ENCODE measurements at places on chromosomes 4 and X.

GRCh38 chrX:108399418-108400165 lies 38.6 kb downstream of the COL4A6 start:
- no peak for DNase-seq

GRCh38 chrX:103716962-103717361 lies 6.3 kb downstream of the TMEM31 start:
- no peak for DNase-seq

GRCh38 chr4:36917413-36917812 lies 327.1 kb upstream of the NWD2 start:
- no peak for DNase-seq

- no peak for DNase-seq
These were observed 187.3 kb upstream of the FAM241A start for GRCh38 chr4:111957997-111958396.

DNA sequence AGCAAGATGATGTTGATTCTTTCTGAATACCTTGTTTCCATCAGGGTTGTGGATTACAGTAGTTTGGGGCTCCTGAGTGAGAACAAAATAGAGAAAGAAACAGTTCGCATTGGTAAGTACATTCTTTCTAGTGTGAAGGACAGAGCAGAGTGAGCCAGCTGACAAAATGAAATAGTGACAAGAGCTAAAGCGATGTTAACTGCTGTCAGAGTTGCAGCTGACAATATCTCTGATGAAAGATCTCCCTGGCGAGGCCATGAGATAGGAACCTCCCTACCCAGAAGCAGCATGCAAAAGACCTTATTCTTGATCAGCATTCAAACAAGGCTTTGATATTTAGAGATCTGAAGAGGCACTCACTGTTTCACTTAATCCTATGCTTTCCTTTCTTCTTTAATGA lies 258.6 kb downstream of the CAMK2D start:
- no peak for DNase-seq

DNA sequence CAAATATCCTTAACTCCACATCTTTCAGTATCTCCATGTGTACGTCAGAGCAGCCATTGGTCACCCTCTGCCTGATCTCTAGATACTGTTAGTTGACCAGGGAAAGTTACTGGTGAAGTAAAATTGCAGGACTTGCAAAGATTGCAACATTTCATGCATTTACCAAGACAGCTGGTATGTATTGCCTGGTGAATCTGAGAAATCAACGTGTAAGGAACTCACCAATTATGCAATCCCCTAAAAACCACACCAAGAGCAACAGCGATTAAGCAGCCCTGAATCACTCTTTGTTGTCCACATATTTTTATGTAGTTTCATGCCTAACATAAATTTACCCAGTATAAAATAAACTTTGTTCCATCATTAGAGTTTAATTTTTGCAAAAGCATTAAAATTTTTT lies 271.2 kb downstream of the NLGN4X start:
- DNase-seq, result no peak

DNA sequence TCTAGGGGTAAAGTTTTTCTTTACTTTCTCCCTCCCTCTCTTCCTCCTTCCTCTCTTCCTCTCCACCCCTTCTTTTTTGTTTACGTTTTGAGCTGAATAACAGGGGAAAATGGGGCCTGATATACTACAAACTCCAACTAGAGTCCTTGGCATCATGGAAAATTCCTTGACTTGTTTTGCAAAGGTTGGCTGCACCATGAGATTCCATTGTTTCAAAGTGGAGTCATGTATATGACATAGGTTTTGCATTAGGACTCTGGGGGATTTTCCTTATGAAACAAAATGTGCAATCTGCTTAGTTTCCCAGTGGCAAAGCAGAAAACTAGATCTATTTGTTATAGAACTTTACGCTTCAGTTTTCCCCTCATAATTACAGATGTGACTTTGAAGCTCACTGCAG lies 233.5 kb upstream of the PGRMC2 start:
- no peak for DNase-seq

DNA sequence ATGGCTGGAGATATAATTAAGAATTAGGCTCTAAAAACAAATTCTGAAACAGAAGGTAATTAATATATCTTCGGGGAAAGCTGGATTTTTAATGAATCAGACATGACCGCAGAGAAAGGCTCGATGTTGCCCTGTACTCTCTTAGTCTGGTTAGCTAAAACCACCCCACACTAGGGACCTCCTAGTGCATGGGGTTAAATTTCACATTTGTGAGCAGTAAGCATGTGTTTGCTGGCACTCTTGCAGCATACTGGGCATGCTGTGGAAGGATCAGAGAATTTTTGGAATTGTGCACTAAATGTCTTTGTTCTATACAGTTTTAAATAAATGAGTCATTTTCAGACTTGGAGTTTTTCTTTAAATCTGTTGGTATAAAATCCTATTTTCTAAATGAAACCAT lies 475.6 kb upstream of the FTHL17 start:
- DNase-seq, result no peak

- no peak for DNase-seq
These were observed 37.5 kb upstream of the MAOA start for GRCh38 chrX:43618366-43619205.

- DNase-seq, result no peak
These were observed 32.2 kb downstream of the NFXL1 start for GRCh38 chr4:47882228-47882627.

DNA sequence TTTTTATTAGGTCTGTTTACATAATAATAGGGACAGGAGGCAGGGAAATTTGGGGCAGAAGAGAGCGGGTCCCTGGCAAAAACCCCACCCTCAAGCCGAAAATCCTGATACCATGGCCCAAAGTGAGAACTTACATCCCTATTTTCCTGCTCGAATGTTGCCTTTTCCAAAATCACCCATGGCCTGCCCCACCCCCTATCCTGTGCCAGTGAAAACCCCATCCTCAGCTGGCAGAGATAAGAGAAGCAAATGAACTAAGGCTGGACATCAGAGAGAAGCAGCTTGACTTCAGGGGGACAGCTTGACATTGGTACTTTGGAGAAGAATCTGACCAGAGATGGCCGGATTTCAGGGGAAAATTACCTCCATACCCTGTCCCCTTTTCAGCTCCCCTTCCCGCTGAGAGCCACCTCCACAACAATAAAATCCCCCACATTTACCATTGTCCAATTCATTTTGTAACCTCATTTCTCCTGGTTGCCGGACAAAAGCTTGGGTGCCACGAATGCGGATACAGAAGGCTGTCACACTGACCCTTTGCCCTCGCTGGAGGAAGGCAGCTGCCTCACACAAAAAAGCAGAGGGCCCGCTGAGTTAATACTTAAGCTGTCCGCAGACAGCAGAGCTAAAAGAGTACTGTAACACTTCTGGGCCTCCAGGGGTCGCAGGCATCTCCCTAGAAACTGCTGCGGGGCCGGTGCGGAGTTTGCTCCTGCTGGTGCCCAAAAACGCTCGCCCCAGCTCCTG lies 196.2 kb downstream of the SNCA start:
- DNase-seq, result no peak

GRCh38 chrX:1401611-1402430 lies 9.9 kb upstream of the SLC25A6 start:
- DNase-seq, result no peak

GRCh38 chr4:77154761-77155499 lies 2.1 kb upstream of the CCNG2 start:
- DNase-seq, result no peak

DNA sequence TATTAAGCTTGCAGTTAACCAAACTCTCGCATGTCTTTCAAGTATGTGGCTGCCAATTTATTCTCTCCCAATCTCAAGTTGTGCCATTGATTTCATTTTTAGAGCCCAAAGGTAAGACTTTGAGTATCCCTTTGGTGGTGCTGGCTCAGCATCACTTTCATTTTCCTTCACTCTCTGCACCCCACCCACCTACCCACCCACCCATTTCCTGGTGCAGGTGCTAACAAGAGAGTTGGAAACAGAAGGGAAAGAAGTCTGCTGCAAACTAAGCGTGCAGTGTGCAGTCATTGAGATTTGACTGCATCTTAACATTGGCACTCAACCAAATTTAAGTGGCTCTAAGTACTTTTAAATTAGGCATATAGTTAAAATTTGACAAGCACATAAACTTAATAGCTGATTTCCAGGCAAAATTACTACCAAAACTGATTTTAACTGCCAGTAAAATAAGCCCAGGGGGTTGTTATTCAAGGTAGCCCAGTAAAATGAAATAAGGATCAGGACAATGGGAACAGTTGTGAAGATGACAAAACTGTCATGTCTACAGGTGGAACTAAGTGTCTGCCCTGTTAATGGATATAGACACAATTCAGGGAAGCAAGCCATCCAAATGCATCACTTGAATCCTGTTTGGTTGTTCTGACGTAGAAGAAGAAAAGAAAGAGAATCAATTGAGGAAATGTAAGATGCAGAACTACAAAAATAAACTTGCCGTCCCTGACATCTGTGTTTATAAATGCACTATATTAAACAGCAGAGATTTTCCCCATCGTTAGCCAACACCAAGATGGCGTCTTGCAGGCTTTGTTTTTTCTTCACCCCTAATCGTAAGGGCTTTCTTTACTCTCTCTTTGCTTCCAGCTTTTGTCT lies 184.2 kb downstream of the KDR start:
- no peak for DNase-seq

GRCh38 chrX:133746593-133746992 lies 238.8 kb downstream of the GPC3 start:
- no peak for DNase-seq

GRCh38 chrX:150767045-150767395 lies 73.8 kb downstream of the MTMR1 start:
- no peak for DNase-seq

- no peak for DNase-seq
These were observed 60.3 kb upstream of the KLF3 start for GRCh38 chr4:38603652-38604051.

DNA sequence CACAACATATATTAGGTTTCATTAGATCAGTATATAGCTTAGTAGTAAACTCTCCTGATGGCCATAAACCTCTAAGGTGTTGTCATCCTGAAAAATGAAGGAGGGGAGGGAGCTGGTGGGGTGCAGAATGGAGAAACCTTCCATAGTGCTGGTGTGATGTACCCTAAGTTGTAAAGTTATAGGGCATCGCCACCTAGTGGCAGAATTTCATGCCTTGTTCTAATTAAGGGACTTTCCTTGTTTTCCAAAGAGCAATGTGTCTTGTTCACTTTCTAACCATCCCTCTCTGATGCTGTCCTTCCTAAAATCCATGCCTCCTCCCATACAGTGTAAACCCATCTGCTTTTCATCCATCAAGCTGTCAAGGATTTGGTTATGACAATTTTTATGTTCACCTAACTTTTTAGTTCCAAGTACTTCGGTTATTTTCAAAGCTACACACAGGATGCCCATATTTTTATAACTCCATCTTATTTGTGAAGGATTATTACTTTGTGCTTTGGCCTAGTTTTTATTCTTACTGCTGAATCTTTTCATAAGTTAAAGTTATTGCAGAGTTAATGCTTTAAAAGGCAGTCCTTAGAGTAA lies 4.5 kb downstream of the NBDY start:
- DNase-seq, result no peak

Measured in SIG-M5 (cell line).